GM23248 (cell line): ENCODE measurements at places on chromosomes 4 and X. TPM values are rescaled to one million over a fixed set of nuclear protein-coding genes. Genes with fewer than 3 reads are reported as not detected.
A peak's percentile ranks its signal among the peaks of the same experiment; 100 is the strongest.

DNA sequence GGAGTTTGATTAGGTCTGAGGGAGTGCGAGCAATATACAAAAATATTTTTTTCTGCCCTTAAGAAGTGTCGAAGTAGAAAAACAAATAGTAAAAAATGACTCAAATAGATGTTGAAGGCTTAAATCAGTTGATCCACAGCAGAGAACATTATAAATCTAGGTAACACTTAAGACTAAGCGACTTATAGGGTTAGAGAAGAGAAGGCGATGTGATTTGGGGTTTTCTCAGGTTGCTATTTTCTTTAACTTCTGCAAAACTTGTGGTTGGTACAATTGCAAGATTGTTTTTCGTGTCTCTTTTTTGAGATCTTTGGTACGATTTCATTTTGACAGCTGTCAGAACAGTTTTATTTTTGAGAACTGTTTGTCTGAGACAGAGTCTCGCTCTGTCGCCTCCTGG, 1479.5 kb downstream of the PCDH7 start:
- DNase-seq, result no peak

- peak; percentile 33 for DNase-seq
These were observed 101.1 kb upstream of the CYLC1 start for GRCh38 chrX:83759872-83760271.

GRCh38 chr4:139746431-139747171, 81.0 kb downstream of the MGST2 start:
- DNase-seq, result no peak

DNA sequence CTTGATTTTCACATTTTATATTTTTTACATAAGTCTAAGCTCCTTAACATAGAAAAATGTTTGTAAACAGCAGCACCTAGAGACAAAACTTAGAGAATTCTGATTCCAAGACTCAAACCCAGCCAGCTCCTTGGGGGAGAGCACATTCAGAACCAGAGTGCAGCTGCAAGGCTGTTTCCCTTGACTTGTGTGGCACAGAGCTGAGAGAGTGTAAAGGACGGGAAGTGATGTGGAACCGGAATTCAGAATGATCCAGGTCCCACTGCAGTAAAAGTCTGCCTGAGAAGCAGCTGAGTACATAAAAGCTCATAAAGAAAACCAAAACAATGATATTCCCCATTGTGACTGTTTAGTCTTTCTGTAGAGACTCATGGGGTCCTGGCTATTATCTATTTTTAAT, 713.8 kb downstream of the RAB28 start:
- no peak for DNase-seq

DNA sequence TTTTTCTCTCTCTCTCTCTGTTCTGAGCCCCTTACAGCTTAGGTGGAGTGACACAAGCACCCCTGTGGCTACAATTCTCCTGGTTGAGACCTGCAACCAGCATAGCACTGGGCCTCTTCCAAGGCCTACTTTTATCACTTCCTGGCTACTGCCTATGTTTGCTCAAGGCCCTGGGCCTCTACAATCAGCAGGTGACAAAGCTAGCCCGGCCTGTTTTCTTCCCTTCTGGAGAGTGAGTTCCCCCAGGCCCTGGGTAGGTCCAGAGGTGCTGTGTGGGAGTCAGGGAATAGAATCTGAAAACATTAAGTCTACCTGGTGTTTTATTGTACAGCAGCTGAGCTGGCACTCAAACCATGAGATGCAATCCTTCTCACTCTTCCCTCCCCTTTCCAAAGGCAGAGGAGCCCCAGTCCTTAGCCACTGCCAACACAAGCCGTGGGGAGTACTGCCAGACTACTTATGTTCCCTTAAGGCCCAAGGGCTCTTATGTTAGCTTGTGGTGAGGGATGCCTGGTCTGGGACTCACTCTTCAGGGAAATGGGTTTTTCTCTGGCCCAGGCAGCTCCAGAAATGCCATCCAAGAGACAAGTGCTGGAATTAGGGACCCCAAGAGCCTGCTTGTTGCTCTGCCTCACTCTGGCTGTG, 23.8 kb upstream of the MAGEC3 start:
- no peak for DNase-seq

GRCh38 chr4:7095611-7096155, 27.8 kb upstream of the GRPEL1 start:
- no peak for DNase-seq

DNA sequence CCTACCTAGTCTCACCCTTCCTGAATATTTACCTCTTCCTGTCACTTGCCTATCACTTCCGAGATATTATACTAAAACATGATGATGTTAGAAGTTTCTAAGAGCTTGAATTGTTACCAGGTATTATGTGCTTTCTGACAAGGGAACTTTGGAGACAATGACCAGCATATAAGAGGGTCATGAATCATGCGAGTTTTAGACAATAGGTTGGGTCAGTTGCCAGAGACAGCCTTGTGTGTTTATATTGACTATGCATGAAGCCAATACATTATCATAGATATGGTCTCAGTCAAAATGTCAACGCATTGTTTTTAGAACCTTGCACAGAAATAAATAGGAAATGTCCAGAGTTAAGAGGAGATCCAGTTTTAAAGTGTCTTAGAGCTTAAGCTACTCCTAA, 116.8 kb downstream of the KLHL4 start:
- DNase-seq, result no peak

- DNase-seq, result peak; percentile 80
These were observed 1.4 kb downstream of the FGF2 start for GRCh38 chr4:122827879-122828601.

GRCh38 chrX:43728002-43728401, 71.9 kb downstream of the MAOA start:
- no peak for DNase-seq

DNA sequence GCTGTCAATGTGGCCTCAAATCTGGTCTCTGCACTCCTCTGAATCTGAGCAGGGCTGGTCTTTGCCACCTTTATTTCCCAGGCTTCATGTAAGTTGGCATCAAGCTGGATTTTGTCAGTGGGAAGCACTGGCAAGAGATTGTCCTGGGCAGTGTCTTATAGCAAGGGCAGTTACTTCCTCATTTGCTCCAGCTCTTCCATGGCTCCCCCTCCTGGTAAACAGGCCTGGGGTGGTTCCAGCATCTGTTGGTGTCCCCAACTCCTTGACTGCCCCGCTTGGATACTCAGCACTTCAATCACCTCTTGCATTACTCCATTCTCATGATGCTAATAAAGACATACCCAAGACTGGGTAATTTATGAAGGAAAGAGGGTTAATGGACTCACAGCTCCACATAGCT, 15.0 kb upstream of the REST start:
- no peak for DNase-seq

- no peak for DNase-seq
These were observed 169.9 kb downstream of the SLIT2 start for GRCh38 chr4:20421603-20421985.

- peak; percentile 64 for DNase-seq
These were observed 194.7 kb downstream of the CPEB2 start for GRCh38 chr4:15197005-15197404.

GRCh38 chrX:18647621-18648020, 24.3 kb downstream of the RS1 start:
- no peak for DNase-seq

- DNase-seq, result peak; percentile 72
These were observed 3.5 kb downstream of the HUWE1 start for GRCh38 chrX:53682885-53683555.

Gene FAM47B
- total RNA-seq, result not detected in 2 replicates

Gene TLL1
- total RNA-seq, result not detected in 2 replicates

Gene P2RY8
- not detected in 2 replicates for total RNA-seq

Gene FATE1
- not detected in 2 replicates for total RNA-seq

Gene HSFX2
- 0.43 TPM in 1 of 2 replicates, not detected in the other for total RNA-seq

Gene PRMT9
- 6.4 and 8.6 TPM in 2 replicates for total RNA-seq

Gene FAM9B
- total RNA-seq, result not detected in 2 replicates
